ENCODE measurements at places on chromosomes 1 and 21. TPM values are rescaled to one million over a fixed set of nuclear protein-coding genes. Genes with fewer than 3 reads are reported as not detected.

The OPRD1 gene
- not detected for total RNA-seq

The PCAT6 gene
- total RNA-seq: 0.60 TPM

The DNM3 gene
- total RNA-seq: not detected

The DAB1 gene
- total RNA-seq: 0.08 TPM

The CRABP2 gene
- 0.21 TPM for total RNA-seq

The ESRRG gene
- total RNA-seq: not detected

The RGSL1 gene
- total RNA-seq: not detected

The PTAFR gene
- total RNA-seq: 0.27 TPM

DNA sequence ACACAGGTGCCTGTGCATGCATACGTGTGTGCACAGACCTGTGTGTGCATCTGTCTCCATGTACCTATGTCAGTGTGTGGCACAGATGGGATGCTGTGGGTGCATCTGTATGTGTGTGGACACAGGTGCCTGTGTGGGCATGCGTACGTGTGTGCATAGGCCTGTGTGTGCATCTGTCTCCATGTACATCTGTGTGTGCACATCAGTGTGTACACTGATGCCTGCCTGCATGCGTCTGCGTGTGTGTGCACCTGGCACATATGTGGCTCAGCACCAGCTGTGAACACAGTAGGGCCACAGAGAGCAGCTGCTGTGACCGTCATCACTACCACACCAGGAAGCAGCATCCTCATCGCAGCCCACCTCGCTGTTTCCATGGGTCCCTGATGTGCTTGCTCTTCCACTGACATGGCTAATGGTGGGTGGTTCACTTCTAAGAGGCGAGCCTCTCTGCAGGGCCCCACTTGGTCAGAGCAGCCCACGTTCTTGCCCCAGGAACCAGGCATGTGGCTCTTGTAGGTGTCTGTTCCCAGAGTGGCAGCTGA is 9.6 kb upstream of the SPATC1L start:
- DNase-seq: no peak

GRCh38 chr1:180691322-180691913 is 59.6 kb downstream of the XPR1 start:
- DNase-seq: no peak

DNA sequence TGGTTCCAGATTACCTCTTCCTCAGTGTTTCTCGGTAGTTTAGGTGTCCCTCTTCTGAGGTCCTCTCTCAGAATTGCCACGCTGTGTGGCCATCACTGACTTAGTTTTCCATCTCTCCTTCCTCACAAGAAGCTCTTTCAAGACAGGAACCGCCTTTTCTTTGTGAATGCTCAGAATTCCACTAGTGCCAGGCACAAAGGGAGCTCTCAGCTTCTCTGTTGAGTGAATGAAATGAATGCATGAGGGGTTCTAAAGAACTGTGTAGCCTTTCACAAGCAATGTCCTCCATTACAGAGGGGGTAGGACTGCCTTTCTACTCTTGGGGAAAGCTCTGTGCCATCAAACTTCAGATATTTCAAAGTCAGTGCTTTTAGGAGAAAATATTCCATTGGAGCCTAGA is 546.8 kb downstream of the RWDD3 start:
- no peak for DNase-seq

DNA sequence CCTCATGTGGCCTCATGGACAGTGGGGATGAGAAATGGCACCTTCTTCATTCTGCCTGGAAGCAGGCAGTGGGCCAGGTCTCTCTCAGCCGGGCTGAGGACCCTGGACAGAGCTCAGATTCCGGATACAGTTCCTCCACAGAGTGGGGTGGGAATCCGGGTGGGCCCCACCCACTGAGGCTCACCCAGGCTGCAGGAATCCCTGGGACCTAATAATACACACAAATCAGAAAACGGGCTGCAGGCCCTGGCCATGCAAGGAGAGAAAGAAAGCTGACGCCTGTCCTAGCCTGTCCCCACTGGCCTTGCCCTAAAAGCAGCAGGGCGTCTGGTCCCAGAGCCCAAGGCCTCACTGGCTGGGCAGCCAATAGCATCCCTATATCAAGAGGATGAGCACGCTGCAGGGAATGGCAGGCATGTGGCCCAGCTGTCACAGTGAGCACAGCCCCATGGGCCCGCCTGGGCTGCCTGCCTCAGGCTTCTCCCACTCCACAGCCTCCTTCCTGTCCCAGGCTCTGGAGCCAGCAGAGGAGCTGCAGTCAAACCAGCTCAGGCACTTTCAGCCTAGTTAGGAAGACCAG is 25.3 kb downstream of the ACTA1 start:
- DNase-seq: peak; percentile 55

- DNase-seq: no peak
These were observed 48.6 kb downstream of the PTPRC start for GRCh38 chr1:198687429-198687828.

- peak; percentile 38 for DNase-seq
These were observed 255.9 kb downstream of the FAF1 start for GRCh38 chr1:50704126-50704525.

DNA sequence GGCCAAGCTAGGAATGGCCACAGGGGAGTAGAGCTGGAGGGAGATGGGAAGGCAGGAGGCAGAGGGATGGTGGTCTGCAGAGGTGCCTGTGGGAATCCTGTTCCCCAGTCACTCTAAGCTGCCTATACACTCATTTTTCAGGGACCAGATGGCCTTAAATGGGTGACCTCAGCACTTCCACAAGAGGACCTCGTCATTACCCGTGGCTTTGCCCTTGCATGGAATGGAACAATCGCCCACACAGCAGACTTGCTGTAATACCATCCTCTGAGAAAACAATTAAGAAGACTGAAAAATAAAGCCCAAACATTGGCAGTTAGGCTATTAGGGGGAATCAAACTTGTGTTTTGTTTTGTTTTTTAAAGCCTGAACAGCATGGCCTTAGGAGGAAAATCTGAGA is 12.9 kb upstream of the TNN start:
- DNase-seq: no peak

GRCh38 chr1:3779265-3779911 is 6.8 kb downstream of the SMIM1 start:
- DNase-seq: no peak

DNA sequence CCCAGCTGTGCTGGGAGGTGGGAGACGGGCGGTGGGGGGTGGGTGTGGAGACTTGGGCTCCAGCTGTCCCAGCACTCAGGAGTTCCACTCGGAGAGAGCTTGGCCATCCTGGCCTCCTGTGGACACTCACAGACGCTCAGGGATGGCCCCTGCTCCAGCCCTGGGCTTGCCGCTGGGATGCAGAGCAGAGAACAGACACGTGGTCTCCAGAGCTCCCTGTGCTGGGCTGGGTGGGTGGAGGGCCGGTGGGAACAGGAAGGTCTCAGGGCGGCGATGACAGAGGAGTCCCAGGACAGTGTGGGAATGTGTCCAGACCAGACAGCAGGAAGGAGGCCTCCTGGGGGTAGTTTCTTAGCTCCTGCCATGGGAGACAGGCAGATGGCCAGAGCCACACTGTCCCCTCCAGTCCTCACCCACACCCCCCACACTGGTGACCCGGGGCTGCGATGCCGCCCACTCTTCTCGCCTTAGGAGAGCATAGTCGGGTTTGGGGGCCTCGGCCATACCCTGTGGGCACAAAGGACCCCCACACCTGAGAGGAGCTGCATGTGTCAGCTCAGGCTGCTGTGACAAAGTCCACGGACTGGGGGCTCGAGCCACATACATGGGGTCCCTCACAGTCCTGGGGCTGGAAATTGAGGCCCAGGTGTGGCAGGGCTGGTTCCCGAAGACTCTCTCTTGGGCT is 2.0 kb downstream of the KRTAP10-9 start:
- DNase-seq: no peak

DNA sequence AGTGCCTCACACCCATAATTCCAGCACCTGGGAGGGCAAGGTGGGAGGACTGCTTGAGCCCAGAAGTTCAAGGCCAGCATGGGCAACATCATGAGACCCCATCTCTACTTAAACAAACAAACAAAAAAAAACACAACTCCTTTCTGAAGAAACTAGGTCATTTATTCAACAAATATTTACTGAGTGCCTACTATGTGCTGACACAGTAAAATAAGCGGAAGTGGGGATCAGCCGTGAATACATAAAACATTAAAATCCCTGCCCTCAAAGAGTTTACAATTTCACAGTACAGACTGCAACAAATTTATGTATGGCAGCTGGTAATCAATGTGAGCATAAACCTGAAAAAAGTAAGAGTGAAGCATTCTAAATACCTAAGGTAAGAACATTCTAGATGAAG is 65.3 kb downstream of the TUT4 start:
- DNase-seq: no peak

GRCh38 chr1:109777436-109777835 is 13.7 kb upstream of the EPS8L3 start:
- DNase-seq: no peak

- DNase-seq: no peak
These were observed 29.9 kb upstream of the TEKT2 start for GRCh38 chr1:36053978-36054377.

DNA sequence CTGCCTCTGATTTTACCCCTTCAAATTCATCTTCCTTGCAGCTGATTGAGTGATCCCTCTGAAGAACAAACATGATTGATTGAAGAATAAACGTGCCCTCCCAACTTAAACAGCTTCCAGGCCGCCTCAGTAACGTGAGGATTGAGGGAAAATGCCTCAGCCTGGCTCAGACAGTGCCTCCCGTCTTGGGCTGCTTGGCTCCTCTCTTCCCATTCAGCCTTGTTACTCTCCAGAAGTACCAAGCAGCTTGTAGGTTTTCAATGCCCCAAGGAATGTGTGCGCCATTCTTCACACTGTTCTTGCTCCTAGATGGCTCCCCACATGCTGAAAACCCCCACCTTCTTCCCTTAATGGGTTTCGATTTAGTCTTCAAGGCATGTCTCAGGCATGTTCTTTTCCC is 51.8 kb downstream of the ST6GALNAC5 start:
- DNase-seq: no peak

DNA sequence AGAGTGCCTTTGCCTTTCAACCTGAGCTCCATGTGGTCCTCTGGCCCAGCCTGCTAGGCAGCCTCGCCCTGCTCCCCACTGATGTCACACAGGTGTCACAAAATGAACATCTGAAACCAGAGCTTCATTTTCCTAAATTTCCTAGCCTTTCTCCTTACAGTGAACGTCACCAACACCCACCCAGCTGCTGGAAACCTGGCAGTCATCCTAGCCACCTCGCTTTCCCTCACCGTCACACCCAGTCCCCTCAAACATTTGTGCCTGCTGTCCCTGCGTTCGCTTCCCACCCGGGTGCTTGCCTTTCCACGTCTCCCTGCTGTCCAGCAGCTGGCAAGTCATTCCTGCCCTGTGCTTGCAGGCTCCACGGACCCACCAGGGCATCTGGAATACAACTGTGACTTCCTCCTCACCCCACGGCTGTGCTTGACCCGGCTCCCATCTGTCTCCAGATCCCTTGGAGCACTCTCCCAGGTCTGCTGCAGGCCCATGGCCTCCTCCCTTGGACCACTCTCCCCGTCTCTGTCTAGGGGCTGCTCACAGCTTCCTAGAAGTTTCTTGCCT is 23.5 kb downstream of the ADARB1 start:
- no peak for DNase-seq

- no peak for DNase-seq
These were observed 9.0 kb downstream of the HCRTR1 start for GRCh38 chr1:31626223-31627207.

All from HepG2 (cell line).